ENCODE measurements at places on chromosomes 11 and 22.

DNA sequence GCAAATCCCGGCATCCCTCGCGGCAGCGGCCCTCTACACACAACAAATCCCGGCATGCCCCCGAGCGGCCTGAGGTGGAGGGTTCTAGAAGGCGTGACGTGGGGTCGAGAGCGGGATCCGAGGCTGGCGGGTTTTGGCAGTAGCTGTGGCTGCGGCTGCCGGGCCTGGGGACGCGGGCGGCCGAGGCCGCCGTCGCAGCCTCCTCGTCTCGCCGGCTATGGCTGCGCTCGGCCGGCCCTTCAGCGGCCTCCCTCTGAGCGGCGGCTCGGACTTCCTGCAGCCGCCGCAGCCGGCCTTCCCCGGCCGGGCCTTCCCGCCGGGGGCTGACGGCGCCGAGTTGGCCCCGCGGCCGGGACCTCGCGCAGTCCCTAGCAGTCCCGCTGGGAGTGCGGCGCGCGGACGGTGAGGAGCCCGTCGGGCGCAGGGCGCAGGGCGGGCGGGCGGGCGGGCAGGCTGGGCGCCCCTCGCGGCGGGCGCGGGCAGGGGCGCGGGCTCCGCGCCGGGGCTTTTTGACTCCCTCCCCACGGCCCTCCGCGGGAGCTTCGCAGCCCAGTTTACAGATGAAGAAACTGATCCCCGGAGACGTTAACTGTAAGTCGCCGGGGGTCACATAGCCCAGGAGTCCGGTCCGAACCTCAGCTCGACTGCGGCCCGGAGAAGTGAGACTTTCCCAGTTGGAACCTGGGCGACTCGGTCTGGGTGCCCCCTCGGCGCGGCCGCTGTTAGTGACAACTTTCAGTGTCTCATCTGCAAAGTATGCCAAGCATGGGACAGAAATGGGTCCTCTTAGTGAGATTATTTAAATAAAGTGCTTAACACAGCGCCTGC, at the start of gene CCDC117:
Gene CCDC117 (plus strand): TSS at position 63 of the 828 bp plus-strand sequence. CDS start 155 bp downstream, at position 218.
- DNase-seq = peak; percentile 97

DNA sequence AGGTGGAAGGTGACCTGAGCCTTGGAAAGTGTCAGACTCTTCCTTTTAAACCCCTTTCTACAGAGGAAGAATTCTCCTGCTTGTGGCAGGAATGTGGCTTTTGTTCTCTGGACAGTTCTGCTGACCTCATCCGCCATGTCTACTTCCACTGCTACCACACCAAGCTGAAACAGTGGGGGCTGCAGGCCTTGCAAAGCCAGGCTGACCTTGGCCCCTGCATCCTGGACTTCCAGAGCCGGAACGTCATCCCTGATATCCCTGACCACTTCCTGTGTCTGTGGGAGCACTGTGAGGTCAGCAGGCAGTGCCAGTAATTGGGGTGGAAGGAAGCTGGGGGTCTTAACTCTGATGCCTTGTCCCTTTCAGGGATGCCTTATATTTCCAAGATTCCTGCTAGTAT, 9.3 kb downstream of the HINFP start:
- DNase-seq = no peak

GRCh38 chr11:44878711-44879110, 72.0 kb downstream of the TP53I11 start:
- DNase-seq = no peak

- peak; percentile 62 for DNase-seq
These were observed 18.0 kb downstream of the LSP1 start for GRCh38 chr11:1870721-1871466.

GRCh38 chr11:78331711-78332110, 85.9 kb downstream of the GAB2 start:
- DNase-seq = no peak

- no peak for DNase-seq
These were observed 160.6 kb upstream of the BDNF start for GRCh38 chr11:27860811-27861210.

- no peak for DNase-seq
These were observed 52.8 kb downstream of the CYTH4 start for GRCh38 chr22:37334859-37335805.

DNA sequence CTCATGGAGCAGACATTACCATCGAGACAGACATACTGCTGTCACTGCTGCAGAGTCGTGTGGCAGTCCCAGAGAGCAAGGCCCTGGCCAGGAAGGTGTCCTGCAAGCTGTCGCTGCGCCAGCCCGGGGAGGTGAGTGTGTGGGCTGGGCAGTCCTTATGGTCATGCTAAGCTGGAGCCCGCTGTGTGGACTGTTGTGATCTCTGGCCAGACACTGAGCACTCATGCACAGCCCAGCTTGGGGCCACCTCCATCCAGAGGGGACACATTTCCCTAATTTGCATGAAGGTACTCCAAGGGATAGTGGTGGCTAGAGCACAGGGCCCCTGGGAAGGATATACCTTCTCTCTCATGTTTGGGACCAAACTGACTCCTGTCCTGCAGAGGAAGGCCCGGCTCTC, 9.6 kb downstream of the ANKK1 start:
- no peak for DNase-seq

DNA sequence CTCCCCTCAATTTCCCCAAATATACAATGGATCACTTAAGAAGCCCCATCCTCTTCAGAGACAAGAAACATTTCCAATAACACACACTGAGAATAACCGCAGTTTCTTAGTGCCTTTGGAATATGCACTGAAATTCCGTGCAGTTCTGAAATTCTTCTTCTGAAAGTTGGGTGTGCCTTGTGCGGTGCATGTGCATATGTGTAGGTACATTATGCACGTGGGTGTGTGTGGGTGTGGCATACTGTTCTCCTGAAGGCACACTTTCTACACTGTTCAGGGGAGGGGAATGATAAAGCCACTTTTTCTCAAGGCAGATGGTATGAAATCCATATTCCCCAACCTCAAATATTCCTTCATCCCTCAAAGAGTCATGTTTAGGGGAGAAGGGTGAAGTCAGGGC, 1.7 kb downstream of the EXPH5 start:
- DNase-seq = no peak

- DNase-seq = no peak
These were observed 423.3 kb upstream of the CCDC90B start for GRCh38 chr11:83709434-83709833.

DNA sequence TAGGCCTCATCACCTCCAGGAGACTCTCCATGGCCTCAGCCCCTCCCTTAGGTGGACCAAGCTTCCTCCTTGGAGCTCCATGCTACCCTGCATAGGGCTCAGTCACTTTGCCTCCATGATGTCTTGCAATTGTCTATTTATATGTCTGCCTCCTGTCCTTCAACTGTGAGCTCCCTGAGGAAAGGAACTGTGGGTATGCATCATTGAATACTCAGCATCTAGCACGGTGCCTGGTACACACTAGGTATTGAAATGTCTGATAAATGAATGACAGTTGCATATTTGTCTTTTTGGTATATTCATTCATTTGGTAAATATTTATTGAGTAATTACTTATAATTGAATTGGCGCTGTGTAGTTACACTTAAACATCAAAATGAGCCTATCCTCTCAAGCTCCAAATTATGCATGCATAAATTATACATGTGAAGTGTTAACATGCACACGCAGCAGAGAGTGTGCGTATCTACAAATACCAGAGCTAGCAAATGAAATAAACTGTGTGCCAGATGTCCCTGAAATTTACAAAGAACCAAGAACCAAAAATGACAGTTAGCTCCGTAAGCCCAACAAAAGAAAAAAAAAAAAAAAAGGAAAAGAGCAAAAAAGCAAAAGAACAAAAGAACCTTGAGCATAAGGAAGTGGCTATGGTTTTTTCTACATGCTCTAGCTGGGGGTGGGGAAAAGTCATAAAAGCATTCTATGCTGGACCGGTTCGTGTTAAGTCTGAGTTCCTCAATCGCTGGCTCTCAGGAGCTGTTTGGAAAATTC, 25.2 kb downstream of the GRAP2 start:
- DNase-seq = peak; percentile 44

- no peak for DNase-seq
These were observed 23.7 kb downstream of the SLC22A6 start for GRCh38 chr11:62961017-62961570.

GRCh38 chr11:70716216-70716615, 317.9 kb downstream of the CTTN start:
- DNase-seq = no peak

GRCh38 chr11:12019337-12019736, 10.9 kb upstream of the DKK3 start:
- DNase-seq = no peak

DNA sequence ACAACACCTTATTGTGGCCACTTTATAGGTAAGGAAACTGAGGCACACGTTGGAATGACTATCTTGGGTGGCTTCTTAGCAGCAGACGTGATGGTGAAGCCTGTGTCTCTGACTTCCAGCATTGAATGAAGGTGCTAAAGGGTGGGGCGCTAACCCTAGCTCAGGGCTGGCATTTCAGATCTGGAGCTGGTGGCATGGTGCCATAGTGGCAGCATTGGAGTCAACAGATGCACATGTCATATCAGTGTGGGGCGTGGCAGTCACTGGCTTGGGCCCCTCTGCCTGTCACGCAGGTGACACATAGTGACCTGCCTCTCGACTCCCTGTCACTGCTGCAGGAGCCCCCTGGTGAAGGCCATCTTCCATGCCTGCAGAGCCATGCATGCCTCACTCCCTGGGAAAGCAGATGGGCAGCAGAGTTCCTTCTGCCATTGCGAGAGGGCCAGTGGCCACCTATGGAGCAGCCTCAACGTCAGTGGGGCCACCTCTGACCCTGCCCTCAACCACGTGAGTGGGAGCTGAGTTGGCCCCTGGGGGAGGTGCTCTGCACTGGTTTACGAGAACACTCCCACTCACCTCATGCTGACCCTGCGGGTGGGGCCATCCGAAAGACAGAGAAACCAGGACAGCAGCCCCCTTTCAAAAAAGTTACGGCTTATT, 14.8 kb downstream of the SHISA8 start:
- DNase-seq = no peak

DNA sequence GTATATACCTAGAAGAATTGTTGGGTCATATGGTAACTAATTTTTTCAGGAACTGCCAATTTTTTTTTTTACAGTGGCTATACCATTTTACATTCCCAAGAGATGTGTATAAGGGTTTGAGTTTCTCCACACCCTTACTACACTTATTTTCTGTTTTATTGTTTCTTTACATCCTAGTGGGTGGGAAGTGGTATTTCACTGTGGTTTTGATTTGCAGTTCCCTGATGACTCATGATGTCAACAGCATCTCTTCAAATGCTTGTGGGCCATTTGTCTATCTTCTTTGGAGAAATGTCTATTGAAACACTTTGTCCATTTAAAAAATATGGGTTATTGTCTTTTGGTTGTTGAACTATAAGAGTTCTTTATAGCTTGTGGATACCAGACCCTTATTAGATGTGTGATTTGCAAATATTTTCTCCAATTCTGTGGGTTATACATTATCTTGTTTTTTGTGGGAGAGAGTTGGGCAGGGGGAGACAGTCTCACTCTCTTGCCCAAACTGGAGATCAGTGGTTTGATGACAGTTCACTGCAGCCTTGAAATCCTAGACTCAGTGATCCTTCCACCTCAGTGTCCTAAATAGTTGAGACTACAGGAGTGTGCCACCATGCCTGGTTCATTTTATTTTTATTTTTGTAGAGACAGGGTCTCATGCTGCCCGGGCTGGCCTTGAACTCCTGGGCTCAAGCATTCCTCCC, 30.3 kb upstream of the PISD start:
- no peak for DNase-seq

DNA sequence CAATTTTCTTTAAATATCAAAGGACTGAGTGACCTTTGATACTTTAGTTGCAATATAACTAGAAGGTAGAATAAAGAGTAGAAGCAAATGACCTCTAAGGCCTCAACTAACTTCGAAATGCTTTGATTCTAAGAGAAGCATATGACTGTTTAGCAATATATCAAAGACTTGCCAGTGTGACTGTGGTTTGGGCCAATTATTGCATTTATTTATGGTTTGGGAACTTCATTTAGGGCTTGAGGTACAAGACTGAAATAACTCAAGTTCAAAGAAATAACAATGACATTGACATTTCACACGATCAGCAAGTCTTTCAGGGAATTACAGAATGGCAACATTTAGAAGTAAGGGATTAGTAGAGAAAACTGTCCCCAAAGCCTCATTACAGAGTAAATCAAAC, 709.7 kb upstream of the LRRC4C start:
- DNase-seq = no peak

DNA sequence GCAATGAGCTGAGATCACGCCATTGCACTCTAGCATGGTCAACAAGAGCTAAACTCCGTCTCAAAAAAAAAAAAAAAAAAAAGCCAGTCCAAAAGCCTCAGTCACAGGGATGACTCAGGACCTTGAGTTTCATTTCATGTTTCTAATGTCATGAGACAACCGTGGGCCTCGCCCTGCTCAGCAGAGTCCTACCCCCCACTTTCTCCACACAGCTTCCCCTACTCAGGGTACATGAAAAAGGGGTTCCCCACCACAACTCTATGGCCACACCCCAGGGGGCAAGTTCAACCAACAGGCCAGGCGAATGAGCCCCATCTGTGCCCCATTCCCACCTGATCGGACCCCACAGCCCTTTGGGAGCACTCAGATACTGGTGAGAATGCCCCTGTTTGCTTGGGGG, 24.3 kb upstream of the ADA2 start:
- no peak for DNase-seq

DNA sequence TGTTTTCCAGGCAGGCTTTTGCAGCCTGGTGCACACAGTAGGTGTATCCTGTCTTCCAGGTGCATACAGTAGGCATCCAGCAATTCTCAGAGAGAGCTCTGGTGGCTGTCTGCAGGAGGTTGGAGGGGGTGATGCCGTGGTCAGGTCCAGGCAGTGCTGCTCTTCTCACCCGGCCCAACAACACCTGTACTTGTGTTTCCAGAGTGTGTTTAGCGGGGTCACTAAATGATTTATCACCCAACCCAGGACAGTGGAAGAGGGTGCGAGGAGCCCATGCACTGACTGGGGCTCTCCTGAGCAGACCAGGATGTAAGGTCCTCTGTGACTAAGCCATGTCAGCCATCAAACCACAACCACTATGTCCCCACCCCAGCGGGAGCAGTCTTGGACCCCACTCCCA, 18.6 kb upstream of the FGF3 start:
- DNase-seq = no peak

GRCh38 chr22:24208012-24208749, 26.9 kb downstream of the SUSD2 start:
- DNase-seq = no peak

- DNase-seq = peak; percentile 17
These were observed 68.9 kb upstream of the KCNQ1OT1 start for GRCh38 chr11:2768471-2769408.

DNA sequence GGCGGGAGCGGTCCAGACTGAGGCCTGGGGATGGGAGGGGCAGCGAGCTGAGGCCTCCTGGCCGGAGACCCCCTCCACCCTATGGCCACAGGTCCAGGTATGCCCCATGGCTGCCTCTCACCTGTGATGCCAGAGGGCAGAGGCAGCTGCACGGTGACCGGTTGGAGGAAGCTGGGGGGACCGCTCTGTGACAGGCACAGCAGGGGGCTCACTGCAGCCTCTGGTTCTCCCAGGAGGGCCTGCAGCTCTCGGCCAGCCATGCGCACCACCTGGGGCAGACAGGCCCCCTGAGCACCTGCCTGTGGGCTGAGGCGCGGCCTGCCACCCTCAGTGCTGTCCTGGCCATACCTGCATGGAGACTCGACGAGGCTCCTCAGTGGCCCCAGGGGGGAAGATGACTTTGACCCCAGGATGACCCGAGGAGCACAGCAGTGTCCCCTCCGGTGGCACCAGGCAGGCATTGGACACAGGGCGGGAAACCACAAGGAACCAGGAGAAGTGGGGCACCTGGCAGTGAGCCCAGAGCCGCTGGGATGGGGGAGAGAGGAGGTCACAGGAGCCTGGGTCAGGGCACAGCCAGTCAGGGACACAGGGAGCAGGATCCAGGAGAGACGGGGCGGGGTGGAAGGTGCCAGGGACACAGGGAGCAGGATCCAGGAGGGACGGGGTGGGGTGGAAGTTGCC, 3.2 kb upstream of the SLC25A22 start:
- no peak for DNase-seq
